NCI-H2081 treated with DMSO at 0.1 percent for 48 hours (cell line): ENCODE measurements at places on chromosomes 6 and 20.

GRCh38 chr6:57434944-57435343, 117.5 kb downstream of the PRIM2 start:
- DNase-seq, result no peak

GRCh38 chr6:40962241-40962640, 76.8 kb downstream of the UNC5CL start:
- DNase-seq, result no peak

- no peak for DNase-seq
Measured at GRCh38 chr6:138403324-138403800, 661 bp upstream of the HEBP2 start.

DNA sequence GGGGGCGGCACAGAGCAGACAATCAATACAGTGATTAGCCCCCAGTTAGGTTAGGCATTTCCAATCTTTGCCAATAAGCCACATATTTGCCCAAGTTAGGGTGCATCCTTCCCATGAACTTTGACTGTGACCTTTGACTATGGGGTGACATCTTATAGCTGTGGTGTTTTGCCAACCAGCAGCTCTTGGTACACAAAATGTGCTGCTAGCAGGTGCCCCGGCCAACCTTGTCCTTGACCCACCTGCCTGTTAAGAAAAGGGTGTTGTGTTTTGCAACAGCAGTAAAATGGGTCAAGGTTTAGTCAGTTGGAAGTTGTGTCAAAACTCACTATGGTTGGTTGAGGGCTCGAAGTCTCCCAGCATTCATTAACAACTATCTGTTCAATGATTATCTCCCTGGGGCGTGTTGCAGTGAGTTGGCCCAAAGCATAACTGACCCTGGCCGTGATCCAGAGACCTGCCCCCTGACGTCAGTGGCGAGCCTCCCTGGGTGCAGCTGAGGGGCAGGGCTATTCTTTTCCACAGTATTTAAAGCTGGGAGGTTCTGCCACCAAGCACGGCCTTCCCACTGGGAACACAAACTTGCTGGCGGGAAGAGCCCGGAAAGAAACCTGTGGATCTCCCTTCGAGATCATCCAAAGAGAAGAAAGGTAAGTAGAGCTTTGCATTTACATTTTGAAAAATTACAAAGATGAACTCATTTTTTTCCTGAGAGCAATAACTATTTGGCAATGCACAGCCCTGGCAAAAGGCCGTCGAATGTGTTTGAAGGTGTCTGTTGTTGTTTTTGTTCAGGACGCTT, at the start of gene PCK1:
TSS of gene PCK1 (plus strand) at position 557 of the 802 bp plus-strand sequence. CDS start 302 bp downstream, outside the sequence.
- DNase-seq, result no peak

- DNase-seq, result no peak
Measured at GRCh38 chr6:166624275-166624674, 2.8 kb downstream of the RPS6KA2 start.

GRCh38 chr20:4341804-4342485, 326.6 kb upstream of the RNF24 start:
- DNase-seq, result no peak

- no peak for DNase-seq
Measured at GRCh38 chr6:24686946-24687345, 20.1 kb downstream of the ACOT13 start.

GRCh38 chr6:6826095-6826901, 237.8 kb downstream of the LY86 start:
- no peak for DNase-seq

DNA sequence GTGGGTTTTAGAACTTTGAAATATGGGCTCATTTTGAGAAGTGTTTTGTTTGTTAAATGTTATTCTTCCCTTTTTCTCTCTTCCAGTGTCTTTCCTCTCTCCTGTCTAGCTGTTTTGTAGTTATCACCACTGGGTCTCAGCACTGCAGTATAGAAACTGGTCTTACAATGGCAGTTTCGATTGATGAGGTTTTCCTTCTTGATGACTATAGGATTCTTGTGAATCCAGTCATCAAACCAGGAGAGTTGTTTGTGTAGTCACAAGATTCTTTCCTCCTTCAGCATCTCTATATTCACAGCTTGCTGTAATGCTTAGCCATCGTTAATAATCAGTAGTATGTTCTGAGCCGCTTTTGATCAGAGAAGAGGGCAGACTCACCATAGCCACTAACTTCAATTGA, 172.3 kb downstream of the OGFRL1 start:
- DNase-seq, result no peak

- no peak for DNase-seq
Measured at GRCh38 chr6:37913210-37913609, 93.7 kb downstream of the ZFAND3 start.

GRCh38 chr20:24588725-24589340, 119.4 kb downstream of the SYNDIG1 start:
- DNase-seq, result no peak

DNA sequence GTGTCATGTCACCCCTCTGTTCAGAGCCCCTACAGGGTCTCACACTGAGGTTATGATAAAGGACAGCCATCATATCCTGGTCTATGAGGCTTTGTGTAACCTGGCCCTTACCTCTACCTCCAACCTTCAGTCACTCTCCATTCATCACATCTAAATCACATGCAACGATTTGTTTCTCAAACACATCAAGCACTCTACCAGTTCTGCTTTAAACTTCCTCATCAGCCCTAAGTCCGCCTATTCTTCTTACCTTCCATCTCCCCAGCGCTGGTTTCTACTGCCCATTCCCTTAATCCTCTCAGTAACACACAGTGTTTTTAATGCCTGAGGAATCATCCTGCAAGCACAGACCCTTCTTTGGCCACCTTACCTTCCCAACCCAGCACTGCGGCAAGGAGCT, 17.9 kb upstream of the BACH2 start:
- no peak for DNase-seq

DNA sequence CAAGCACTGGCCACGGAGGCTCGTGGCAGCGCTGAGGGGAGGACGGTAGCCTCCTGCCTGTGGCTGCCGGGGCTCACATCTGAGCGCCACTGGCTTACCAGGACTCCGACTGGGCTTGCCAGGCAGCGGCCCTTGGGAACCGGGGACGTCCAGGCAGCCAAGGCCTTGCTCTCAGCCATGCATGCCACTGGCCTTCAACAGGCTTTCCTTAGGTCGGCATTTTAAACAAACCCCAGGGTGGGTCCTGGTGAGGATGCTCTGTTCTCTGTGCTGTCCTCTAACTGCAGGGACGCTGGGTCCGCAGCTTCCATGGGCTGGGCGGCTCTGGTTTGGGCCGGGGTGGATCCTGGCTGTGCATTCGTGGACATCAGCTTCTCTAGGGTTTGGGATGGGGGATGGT, 59.1 kb upstream of the BHLHE23 start:
- DNase-seq, result no peak

DNA sequence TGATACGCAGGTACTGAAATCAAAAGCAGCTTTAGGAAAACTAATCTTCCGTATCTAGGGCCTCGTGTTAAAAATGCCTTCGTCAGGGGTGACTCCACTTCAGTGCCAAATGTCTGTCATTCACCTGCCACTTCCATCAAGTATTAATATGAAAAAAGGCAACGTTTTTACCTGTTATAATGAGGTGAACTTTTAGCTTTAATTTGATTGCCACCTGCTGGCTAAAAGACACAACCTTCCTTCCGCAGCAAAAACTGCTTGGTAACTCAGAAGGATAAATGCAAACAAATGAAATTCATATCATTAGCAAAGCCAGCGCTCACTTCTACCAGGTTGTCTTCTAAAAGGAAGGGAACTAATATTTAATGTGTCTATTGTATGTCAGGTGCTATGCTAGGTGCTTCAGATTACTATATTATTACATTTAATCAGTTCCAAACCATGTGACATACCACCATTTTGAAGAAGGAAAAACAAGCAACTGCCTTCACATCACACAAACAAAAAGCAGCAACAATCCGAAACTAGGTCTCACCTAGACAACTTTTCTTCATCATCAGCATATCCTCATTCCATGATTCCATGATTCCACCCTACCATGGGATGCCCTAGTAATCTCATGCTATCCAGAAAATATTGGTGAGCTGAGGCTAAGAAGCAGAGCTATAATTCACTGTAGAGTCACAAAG, 20.6 kb upstream of the ARHGAP18 start:
- DNase-seq, result peak; percentile 6

GRCh38 chr20:62233684-62234083, 4.6 kb upstream of the OSBPL2 start:
- no peak for DNase-seq

DNA sequence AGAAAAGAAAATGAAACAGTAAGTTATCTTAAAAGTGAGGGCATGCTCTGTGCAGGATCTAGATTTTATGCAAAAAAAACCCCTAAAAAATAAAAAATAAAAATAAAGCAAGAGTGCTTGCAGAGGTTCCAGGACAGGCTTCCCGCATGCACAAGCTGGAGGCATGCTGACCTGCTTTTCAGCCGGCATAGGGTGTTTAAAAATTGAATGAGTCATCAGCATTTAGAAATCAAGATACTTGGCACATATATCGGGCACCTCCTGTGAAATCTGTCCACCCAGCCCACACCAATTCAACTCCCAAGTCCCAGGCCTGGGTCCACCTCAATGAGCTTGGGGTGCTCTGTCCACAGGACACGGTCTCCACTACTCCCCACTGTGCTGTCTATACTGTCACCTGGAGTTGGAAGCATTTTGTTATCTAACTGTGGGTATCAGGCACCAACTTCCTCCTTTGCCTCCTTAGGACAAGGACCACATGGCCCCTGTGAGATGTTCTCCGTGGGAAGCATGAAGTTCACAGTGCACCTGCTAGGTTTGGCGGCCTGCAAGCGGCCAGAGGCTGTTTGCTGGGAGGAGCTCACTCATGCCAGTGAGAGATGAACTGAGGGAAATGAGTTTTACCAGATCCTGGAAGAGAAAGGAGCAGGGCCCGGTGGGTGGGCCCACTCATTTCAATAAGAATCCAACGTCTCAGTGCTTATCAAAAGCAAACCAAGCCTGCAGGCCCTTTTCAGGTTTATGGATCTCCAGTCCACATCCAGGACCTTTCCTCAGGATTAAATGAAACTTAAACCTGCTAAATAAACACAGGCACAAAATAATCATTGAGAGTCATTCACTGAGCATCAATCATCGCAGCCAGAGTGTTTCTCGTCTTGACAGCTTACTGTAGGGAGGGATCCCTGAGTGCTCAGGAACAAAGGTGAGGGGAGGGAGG, 121.1 kb downstream of the FOXA2 start:
- peak; percentile 94 for DNase-seq

- DNase-seq, result no peak
Measured at GRCh38 chr20:52833901-52834300, 138.3 kb upstream of the TSHZ2 start.

DNA sequence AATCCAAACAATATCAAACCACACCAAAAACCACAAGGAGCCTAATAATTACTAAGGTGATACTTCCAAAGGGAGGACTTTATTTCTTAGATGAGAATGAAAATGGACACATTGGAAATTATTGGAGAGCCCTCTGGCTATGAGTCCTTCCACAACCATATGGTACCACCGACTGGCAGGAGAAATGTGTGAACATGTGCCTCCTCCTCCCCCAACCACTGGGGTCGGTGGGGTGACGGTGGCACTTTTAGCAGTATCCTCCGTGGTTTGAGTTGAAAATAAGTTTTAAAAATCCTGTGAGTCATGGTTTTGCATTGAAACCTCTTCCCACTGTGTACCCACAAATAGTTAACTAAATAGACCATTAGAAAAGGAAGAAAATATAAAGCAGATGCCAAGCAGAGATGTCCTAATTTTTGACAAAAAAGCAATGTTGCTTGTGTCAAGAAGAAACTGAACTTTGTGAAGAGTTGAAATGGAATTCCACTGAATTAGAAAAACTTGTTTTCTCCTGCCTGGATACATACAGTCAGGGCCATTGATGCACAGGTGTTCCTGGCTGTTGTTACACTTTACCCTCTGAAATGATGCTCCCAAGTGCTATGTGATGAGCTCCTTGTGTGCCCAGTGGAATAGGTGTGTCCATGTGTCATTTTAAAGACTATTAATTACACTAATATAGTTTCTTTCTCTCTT, 3.2 kb downstream of the EDN1 start:
- DNase-seq, result no peak

DNA sequence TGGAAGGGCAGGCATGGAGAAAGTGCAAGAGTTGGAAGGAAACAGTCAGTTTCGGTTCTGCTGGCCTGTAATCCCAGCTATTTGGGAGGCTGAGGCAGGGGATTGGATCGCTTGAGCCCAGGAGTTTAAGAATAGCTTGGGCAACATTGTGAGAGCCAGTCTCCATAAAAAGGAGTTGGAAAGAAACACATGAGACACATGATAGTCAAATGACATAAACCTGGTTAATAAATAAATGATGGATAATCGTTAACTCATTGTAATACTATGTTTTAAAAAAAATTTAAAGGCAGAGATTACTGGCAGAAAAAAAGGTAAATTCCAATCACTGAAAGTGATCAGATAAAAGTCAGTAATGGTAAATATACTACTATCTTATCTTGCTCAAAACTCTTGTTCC, 37.2 kb upstream of the PHACTR1 start:
- no peak for DNase-seq

DNA sequence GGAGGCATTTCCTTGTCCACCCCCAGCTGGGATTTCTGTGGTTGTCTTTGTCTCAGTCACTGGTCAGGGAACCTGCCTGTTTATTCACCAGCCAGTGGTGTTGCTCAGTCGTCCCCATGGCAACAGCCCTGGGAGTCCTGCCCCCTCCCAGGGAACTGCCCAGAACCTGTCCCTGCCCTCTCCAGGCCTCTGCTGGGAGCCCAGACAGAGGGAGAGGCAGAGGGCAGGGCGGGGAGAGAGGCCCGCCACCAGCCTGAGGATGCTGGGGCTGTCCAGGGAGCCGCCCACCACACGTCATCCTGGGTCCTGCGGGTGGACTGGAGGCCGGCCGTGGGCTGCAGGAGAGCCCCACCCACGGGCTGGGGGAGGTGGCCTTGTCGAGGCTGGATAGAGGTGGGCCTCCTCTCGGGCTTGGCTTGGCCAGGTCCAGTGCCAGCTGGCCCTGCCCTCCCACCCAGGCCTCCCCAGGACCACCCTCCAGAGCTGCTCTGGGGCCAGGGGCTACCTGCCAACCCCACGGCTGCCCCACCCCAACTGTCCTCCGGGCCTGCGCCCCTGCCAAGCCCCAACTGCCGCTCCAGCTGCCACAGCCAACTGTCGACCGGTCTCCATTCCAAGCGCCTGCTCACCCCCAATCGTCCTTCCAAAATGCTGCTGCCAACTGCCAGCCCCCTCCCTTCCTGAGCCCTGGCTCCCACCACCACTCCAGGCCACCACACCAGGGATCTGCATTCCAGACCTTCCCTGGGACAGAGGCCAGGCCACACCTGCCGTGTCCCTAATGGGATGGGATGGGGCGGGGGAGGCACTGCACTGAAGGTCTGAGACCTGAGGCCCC, 4.2 kb upstream of the ZBTB46 start:
- no peak for DNase-seq

- DNase-seq, result no peak
Measured at GRCh38 chr6:76509397-76509796, 436.9 kb upstream of the IMPG1 start.

DNA sequence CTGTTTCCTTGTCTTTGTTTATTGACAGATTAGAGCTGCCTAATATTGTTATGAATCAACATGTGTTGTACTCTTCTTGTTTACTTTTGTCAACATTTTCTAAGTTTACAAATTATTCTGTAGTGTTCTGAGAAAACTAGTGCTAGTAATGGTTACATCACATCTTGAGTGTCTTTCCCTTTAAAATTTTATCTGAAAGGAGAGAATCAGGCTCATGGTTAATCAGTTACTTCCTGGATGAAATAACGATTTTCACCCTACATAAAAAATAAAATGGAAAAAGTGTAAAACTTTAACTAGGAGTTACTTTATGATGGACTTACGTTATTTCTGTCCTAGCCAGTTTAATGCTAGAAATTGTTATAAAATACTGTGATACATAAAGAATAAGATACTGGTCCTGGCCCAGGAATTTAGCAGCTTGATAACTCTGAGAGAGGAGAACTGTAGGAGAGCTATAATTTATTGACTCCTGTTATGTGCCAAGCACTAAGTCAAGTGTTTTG, 26.4 kb upstream of the BMP5 start:
- no peak for DNase-seq

- no peak for DNase-seq
Measured at GRCh38 chr20:41716911-41717310, 98.7 kb upstream of the CHD6 start.
